Cardiac septum (tissue), 1 donor: ENCODE measurements at places on chromosomes 1 and 21. TPM values are rescaled to one million over a fixed set of nuclear protein-coding genes. Genes with fewer than 3 reads are reported as not detected.

Gene SYT11
- total RNA-seq, result 24.4 TPM

Gene TRIM58
- total RNA-seq, result 1.2 TPM

Gene OR6N1
- total RNA-seq, result not detected

Gene EDN2
- total RNA-seq, result 1.1 TPM

- DNase-seq, result no peak
Measured at GRCh38 chr1:5423109-5423508, 569.1 kb downstream of the NPHP4 start.
